CD4-positive, CD25-positive, alpha-beta regulatory T cell (primary cell): ENCODE measurements at places on chromosomes 13 and 19. TPM values are rescaled to one million over a fixed set of nuclear protein-coding genes. Genes with fewer than 3 reads are reported as not detected.

The KL gene
- not detected for polyA plus RNA-seq

The ZNF540 gene
- polyA plus RNA-seq: 6.9 TPM

DNA sequence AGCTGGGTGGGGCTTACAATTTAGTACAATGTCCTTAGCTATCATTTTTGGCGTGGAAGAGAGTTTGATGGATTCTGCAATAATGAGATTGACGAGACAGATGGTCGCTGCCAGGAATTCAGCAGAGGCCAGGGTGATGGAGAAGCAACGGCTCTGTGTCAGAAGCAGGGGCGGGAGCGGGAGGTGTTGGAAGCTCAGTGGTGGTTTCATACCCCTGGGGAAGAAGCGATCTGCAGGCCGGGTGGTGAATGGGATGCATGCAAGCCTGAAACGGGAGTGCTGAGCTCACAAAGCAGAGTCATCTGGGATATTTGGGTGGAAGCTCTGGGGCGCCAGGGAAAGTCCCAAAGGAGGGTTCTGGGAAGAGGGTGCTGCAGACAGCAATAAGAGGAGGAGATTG is 370.8 kb downstream of the ZNF536 start:
- DNase-seq: no peak

The ENOX1 gene
- polyA plus RNA-seq: not detected

The ACER1 gene
- polyA plus RNA-seq: 1.7 TPM

DNA sequence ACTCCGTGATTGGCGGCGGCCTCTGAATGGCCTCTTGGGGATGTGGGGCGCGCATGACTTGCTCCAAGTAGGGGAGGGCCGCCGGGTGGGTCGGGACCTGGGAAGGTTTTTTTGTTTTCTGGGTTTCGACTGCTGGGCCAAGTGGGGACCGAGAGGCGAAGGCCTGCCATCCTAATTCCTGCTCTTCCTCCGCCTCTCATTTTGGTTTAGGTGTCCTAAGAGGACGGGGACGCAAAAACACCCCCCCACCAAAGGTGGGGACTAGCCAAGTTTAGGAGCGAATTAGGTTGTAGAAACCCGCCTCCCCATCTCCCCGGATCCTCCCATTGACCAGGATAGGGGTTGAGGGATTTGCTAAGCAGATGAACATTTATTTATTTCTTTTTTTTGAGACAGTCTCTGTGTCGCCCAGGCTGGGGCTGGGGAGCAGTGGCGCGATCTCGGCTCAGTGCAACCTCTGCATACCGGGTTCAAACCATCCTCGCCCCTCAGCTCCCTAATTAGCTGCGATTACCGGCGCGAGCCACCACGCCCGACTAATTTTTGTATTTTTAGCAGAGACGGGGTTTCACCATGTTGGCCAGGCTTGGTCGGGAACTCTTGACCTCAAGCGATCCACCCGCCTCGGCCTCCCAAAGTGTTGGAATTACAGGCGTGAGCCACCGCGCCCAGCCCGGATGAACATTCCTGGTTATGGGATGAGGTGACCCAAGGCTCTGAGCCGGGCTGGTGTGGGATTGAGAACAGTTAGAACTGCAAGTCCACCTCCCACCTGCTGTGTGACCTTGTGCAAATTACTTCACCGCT is 838 bp downstream of the PPP2R1A start:
- DNase-seq: no peak

- no peak for DNase-seq
These were observed 166.4 kb downstream of the KATNAL1 start for GRCh38 chr13:30140973-30141372.

The ZNF66 gene
- 2.6 TPM for polyA plus RNA-seq
